Tibial nerve (tissue), 4 donors: ENCODE measurements at places on chromosomes 6 and 20.

DNA sequence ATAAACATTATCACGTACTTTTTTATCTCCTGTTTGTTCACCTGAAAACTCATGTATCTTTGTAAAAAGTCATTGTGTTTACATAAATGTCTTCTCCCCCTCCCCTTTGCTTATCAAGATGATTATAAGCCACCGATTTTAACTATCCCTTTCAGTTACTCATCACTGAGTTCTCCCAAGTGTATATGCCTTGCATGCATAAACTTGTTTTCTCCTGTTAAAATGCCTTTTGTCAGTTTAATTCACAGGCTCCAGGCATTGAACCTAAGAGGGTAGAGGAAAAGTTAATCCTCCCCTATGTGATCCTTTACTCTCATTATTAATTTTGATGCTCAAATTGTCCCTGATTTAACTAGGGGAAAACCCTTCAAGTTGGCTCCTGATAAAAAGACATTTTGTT, 24.2 kb downstream of the ANKEF1 start:
- no peak overlapping the region for H3K4me3 ChIP-seq
- DNase-seq = no peak
- H3K4me1 ChIP-seq = no peaks in the 10 kb centered on the region

GRCh38 chr20:34473262-34473883, 42.8 kb upstream of the DYNLRB1 start:
- H3K4me1 ChIP-seq = no peaks in the 10 kb centered on the region
- no peaks in the 10 kb centered on the region for H3K36me3 ChIP-seq
- no peak overlapping the region for H3K27ac ChIP-seq
- no peak overlapping the region for H3K4me3 ChIP-seq
- no peaks in the 10 kb centered on the region for H3K27me3 ChIP-seq

DNA sequence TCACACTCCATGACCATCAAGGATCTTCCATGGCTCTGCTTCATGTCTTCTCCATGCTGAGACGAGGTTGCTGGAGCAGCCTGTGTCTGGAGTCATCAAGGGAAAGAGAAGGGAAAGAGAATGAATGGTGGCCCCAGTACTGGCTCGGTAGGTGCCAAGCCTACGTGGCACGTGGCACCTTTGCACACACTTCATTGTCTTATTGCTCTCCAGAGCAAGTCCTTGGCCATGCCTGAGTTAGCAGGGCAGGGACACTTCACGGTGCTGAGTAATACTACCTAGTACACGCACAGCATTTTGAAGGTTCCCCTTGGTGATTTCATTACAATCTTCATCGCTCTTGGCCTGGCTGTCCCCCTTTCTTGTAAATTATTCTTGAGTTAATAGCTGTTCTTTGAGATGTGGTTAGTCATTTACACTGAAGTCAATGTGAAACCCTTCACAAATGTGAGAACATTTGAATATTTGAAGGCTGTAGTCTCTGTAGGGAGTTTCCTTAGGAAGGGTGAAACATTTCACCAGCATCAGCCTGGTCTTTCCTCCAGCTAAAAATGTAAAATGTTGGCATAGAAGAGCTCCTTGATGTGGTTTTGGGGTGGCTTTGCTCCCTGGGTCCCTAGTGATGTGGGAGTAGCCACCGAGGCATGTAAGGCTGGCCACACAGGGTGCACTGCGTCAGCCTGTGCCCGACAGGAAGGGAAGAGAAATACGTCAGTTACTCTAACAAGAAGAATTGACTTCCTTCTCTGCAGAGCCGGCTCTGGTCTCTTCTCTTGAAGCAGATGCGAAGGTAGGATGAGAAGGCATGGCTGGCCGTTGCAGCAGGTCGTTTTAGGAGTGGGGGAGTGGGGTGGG, at the start of gene SYTL3:
SYTL3 (plus strand) TSS at position 766 of the 855 bp plus-strand sequence. CDS start 13,215 bp downstream, outside the sequence.
- H3K4me1 ChIP-seq = no peaks in the 10 kb centered on the region
- no peaks in the 10 kb centered on the region for H3K36me3 ChIP-seq
- H3K27ac ChIP-seq = peak within 1 kb of the TSS; percentile 68
- no peak within 1 kb of the TSS for H3K4me3 ChIP-seq

GRCh38 chr20:48531505-48531904, 296.3 kb downstream of the PREX1 start:
- H3K36me3 ChIP-seq = no peaks in the 10 kb centered on the region
- no peak for DNase-seq
- no peaks in the 10 kb centered on the region for H3K27me3 ChIP-seq

DNA sequence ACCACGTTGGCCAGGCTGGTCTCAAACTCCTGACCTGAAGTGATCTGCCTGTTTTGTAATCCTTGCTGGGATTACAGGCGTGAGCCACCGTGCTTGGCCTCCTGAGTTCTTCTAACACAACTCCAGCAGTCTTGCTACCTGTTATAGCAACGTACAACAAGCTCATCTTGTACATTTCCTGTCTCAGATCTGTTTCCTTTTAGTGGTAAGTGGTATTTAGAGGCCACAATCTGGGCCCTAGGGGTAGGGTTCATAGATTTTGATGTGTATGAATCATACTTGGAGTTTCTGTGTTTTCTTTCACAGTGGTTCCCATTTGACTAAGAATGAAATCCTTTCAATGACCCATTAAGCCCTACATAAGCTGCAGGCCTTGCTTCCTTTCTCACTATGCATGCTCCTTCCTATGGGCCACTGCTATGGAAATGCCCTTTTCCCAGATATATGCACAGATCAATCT, 27.1 kb upstream of the SYNCRIP start:
- H3K27ac ChIP-seq = no peak overlapping the region
- H3K36me3 ChIP-seq = peaks cover 40% of the 10 kb centered on the region
- no peak overlapping the region for H3K4me3 ChIP-seq

DNA sequence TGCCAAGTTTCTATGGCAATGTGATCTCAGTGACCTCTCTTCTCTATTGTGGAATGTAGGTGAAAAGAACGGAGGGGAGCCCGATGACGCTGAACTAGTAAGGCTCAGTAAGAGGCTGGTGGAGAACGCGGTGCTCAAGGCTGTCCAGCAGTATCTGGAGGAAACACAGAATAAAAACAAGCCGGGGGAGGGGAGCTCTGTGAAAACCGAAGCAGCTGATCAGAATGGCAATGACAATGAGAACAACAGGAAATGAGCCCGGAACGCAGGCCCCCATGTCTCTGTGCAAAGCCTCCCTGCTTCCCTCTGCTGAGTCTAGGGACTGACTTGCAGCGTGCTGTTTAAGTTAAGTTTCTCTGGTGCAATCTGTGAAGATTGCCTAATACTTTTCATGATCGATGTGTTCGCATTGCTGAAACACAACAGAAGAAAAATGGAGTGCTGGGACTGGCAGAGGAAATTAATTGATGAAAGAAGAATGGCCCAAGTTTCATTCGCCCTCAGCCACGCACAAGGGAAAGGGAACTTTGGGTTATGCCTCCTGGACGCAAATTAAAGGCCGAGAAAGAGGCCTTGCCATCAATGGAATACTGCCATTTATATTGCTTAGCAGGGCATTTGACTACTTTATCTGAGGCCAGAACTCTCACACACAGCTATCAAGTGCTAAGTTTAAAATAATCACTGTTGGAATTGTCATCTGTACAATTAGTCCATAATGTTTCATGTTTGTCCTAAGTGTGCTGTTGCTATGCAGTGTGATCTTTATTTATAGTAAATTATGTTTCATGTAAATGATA, 146.4 kb downstream of the AKAP7 start:
- peaks cover 16% of the 10 kb centered on the region for H3K36me3 ChIP-seq
- H3K27me3 ChIP-seq = no peaks in the 10 kb centered on the region
- no peak for DNase-seq
- peaks cover 5% of the 10 kb centered on the region for H3K4me1 ChIP-seq
- no peak overlapping the region for H3K27ac ChIP-seq

DNA sequence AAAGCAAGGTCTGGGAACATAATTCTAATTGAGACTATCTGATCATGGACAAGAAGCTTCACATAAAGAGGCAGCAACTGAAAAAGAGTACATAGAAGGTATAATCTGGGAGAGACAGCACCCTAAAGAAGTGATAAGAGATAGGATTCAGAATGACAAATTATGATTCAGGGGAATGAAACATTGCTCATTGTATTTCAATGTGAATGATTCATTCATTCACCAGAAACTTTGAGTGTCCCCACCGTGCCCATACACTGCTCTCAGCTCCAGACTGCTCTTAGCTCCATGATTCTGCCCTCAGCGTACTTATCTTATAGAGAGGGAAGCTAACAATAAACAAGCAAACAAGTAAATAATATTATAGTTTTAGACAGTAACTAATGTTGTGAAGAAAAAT, 329.3 kb upstream of the IRAK1BP1 start:
- no peaks in the 10 kb centered on the region for H3K36me3 ChIP-seq
- H3K4me3 ChIP-seq = no peak overlapping the region
- H3K4me1 ChIP-seq = no peaks in the 10 kb centered on the region
- no peaks in the 10 kb centered on the region for H3K27me3 ChIP-seq

GRCh38 chr6:11460001-11460668, 77.4 kb upstream of the TMEM170B start:
- DNase-seq = no peak
- no peak overlapping the region for H3K27ac ChIP-seq
- no peak overlapping the region for H3K4me3 ChIP-seq

GRCh38 chr20:8049310-8049709, 29.7 kb upstream of the TMX4 start:
- H3K27me3 ChIP-seq = no peaks in the 10 kb centered on the region
- H3K4me1 ChIP-seq = no peaks in the 10 kb centered on the region
- H3K4me3 ChIP-seq = no peak overlapping the region

DNA sequence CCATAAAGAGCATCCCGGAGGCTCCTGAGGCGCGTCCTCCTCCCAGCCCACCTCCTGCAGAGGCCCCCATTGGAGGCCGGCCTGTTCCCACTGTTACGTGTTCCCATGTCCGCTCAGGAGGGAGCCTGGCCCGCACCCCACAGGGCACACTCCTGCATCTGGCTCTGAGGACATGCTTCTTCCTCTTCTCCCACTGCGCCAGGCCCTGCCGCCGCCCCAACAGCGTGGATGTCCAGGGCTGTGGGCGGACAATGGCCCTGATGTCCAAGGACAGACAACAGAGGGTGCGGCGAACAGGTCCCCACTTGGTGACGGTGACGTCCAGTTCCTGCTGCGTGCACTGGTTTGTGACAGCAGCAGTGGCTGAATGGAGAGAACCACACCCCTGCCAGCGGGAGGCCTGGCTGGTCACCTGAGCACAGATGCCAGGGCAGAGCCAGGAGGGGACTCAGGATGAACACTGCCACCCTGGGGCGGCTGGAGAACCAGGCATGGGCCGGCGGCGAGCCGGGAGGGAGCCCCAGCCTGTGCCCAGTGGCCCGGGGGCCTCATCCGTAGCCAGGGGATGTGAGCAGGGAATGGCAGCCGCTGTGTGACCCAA, 26.6 kb downstream of the FRMD1 start:
- no peak for DNase-seq
- no peak overlapping the region for H3K4me3 ChIP-seq
- no peaks in the 10 kb centered on the region for H3K36me3 ChIP-seq
- peaks cover 5% of the 10 kb centered on the region for H3K4me1 ChIP-seq

DNA sequence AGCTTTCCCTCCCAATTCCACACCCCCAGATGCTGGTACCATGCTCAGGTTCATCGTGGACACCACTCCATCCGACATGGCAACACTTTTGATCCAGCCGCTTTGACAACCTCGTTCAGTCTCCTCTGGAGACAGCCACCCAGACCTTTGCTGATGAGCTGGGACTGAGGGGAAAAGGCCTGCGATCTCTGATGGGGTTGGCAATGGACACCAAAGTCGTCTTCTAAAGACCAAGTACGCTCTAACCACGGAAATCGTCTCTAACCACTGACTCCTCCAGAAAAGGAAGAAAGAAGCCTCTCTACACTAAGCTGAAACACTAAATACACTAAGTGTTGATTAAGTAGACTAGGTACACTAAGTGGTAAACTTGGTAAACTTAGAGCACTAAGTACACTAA, 26.1 kb upstream of the HLA-E start:
- no peak for DNase-seq
- H3K4me3 ChIP-seq = no peak overlapping the region
- H3K4me1 ChIP-seq = peaks cover 33% of the 10 kb centered on the region

DNA sequence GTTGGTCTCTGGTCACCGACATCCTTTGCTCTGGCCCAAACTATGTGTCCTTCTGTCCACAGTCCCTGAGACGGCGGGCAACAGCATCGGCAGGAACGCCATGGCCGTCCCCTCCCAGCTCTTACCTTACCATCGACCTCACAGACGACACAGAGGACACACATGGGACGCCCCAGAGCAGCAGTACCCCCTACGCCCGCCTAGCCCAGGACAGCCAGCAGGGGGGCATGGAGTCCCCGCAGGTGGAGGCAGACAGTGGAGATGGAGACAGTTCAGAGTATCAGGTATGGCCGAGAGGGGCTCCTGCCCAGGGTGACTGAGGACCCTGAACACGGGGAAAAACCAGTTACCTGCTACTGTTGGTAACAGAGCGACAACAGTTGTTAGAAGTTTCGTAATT, 25.0 kb downstream of the DNMT3B start:
- DNase-seq = no peak
- H3K27ac ChIP-seq = no peak overlapping the region
- peaks cover 7% of the 10 kb centered on the region for H3K4me1 ChIP-seq
- H3K27me3 ChIP-seq = no peaks in the 10 kb centered on the region
- H3K36me3 ChIP-seq = peaks cover 51% of the 10 kb centered on the region
- no peak overlapping the region for H3K4me3 ChIP-seq

GRCh38 chr6:17938901-17939300, 48.5 kb downstream of the KIF13A start:
- no peaks in the 10 kb centered on the region for H3K4me1 ChIP-seq
- no peaks in the 10 kb centered on the region for H3K27me3 ChIP-seq
- peaks cover 4% of the 10 kb centered on the region for H3K36me3 ChIP-seq
- no peak for DNase-seq
- H3K27ac ChIP-seq = no peak overlapping the region

DNA sequence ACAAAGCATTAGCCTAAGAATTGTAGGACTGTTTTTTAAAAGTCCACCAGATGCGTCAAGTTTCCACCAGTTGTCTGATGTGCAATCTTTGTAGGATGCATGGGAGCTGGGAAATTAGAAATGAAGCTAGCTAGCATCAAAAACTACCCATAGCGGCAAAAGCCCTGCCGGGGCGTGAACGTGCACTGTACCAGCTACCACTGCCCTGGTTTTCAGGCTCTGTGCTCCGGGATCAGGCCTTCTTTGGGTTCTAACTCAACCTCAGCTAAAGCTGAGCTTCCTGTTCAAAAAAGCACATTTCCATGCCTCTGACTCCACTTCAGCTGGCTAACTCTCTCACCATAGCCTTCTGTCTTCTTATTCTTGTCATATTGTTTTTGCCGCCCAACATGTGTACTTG, 26.9 kb upstream of the FUCA2 start:
- H3K36me3 ChIP-seq = no peaks in the 10 kb centered on the region
- no peak overlapping the region for H3K27ac ChIP-seq
- no peaks in the 10 kb centered on the region for H3K4me1 ChIP-seq
- no peak for DNase-seq
- no peaks in the 10 kb centered on the region for H3K27me3 ChIP-seq
